ENCODE measurements at places on chromosomes 12 and 14.
A peak's percentile ranks its signal among the peaks of the same experiment; 100 is the strongest.

GRCh38 chr12:7493006-7493405 lies 10.6 kb downstream of the CD163 start:
- no peak for DNase-seq

DNA sequence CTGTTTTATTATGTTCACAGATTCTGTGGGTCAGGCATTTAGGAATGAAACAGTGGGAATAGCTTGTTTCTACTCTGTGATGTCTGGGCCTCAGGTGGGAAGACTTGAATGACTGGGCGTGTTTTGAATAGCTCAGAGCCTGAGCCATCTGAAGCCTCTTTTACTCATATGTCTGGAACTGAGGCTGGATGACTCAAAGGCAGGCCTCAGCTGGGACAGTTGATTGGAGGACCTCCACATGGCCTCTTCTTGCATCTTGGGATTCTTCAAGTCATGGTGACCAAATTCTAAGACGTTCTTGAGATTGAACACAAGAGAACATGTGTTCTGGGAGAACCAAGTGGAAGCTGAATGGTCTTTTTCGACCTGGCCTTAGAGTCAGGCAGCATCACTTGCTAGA lies 45.8 kb upstream of the TBX3 start:
- no peak for DNase-seq

DNA sequence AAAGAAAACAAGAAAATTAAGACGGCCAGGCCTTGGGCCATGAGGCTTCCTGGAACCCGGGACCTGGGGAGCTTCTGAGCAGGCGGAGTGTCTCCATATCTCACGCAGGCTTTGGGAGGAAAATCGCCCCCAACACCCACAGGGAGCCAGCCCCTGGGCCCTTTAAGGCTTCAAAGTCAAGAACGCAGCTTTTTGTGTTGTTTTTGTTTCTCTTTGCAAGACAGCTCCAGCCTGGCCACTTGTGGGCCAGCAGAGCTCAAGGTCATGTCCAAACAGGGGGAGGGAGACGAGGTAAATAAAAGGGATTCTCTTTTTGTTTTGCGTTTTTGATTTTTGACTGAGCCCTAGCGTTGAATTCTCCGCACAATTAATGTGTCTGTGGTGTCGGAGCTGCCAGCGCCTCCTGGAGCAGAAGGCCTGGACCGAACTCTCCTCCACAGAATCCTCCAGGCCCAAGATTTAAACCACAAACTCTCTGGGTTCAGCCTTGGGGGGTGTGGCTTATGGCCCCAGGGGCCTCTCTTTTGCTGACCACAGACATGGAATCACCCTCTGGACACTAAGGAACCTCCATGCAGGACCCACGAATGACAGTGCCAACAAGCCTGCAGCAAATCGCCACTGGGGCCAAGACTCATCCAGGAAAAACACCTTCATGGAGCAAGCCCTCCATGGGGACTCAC lies 8.2 kb downstream of the SCARB1 start:
- DNase-seq = no peak

DNA sequence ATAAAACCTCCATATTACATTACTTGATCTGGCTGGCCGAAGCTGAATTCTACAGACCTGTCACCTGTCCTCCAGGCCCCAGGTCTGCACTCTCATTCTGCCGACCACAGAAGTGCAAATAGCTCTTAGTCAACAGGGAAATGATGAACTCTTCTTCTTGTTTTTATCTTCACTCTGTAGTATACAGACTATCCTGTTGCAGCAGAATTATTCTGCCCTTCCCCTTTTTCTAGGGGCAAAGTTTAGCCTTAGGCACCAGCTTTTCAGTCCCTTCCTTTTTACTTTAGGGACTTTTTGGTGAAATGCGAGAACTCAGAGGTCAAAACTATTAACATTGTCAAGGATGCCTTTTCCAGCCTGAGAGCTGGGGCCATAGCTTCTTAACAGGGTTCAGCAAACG lies 229.6 kb upstream of the EGLN3 start:
- no peak for DNase-seq

DNA sequence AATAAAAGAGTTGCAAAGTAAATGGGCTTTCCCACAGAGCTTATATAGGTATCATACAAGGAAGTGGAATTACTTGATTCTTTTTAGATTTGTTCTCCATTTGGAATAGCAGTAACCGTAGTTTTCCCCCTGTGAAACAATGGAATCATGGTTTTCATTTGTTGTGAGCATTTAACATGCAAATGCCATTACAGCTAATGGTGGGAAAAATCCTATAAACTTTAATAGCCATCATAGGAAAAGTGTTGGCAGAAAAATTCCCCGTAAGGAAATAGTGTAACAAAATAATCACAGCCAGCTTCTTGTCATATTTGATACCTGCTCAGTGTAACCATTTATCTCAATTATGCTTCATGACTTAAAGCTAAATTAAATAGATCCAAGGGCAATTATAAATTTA lies 95.3 kb downstream of the TPH2 start:
- DNase-seq = no peak

DNA sequence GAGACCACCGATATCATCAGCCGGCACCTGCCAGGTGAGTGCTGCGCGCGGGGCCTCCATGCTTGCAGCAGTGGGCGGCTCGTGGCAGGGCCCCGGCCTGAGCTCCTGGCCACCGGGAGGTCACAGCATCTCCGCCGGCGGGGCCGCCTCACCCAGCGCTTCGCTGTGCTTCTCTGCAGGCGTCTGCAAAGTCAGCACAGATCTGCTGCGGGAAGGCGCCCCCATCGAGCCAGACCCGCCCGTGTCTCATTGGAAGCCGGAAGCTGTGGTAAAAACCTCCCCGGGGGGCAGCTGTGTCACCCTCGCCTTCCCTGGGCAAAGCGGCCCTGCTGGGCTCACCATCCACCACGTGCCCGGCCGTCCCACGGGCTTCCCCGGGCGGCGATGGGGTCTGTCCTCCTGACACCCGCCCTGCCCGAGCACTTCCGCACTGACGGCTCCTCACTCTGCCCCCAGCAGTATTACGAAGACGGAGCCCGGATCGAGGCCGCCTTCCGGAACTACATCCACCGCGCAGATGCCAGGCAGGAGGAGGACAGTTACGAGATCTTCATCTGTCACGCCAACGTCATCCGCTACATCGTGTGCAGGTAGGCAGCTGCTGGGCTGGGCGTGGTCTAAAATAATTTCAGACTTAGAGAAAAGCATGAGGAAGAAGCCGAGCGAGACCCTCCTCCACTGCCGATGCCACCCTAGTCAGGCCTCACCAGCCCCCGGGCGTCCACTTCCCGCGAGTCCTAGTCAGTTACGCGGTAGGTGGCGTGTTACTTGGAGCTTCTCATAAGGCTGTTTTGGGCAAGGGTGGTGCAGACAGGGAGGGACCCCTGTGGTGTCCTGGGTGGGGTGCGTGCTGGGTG lies 7.1 kb downstream of the PGAM5 start:
- no peak for DNase-seq

GRCh38 chr14:75185251-75186040 lies 9.0 kb upstream of the TMED10 start:
- no peak for DNase-seq

- no peak for DNase-seq
These were observed 33.5 kb downstream of the MED13L start for GRCh38 chr12:116244001-116244400.

- DNase-seq = no peak
These were observed 6.4 kb downstream of the DPF3 start for GRCh38 chr14:72887514-72887913.

GRCh38 chr12:123344086-123344485 lies 20.6 kb downstream of the SBNO1 start:
- no peak for DNase-seq

DNA sequence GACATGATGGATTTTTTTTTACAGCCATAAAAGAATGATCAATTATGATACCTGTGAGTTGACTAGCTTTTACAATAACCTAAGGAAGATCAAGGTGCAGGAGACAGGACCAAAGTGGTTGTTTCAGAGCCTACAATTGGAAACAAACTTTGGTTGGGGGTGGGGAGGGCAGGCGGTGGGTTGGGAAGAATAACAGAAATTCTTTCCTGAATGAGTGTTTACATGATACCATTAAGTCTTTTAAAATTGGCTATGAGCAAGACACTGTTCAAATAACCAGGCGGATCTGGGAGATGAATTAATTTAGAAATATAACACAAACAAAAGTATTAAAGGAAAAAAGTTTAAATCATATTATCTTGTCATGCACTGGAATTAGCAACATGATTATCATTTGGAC lies 7.2 kb downstream of the NFYB start:
- no peak for DNase-seq

DNA sequence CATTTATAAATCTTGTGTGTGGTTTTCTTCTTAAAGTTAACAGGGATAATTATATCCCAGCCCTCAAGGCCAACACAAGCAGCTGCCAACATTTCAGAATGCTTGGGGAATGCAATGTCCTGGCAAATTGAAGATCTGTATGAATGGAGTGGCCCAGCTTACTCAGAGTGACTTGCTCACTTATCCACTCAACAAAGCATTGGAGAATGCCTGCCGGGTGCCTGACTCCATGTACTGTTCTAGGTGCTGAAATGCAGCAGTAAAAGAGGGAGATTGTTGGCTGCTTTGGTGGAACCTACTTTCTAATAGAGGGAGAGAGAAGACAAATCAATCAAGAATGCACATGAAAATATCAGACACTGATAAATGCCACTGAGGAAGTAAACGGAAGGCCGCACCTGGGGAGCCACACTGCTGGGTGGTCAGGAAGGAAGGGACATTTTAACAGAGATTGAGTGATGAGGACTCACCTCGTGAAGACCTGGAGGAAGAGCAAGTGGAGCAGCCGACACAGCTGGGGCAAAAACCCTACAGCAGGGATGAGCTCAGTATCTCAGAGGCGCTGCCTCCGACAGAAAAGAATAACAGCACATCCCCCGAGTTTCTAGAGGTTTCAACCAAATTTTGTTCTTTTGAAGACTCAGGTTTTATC lies 61.2 kb upstream of the VASH1 start:
- DNase-seq = no peak

DNA sequence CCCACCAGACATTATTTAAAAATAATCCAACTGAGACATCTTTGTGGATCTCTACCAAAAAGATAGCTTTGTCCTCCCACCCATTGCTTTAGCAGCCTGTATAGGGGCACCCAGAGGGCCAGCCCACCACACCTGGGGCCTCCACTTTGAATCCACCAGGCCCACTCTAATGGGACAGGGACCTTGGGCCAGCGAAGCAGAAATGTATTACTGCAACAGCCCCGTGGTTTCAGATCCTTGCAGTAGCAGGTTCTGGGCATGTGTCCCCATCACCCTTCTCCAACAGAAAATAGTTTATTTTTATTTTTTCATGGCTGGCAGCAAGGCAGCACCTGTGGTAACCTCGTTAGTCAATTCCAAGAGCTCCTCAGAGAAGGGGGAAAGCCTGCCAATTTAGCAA lies 218.4 kb downstream of the ZFP36L1 start:
- DNase-seq = no peak

DNA sequence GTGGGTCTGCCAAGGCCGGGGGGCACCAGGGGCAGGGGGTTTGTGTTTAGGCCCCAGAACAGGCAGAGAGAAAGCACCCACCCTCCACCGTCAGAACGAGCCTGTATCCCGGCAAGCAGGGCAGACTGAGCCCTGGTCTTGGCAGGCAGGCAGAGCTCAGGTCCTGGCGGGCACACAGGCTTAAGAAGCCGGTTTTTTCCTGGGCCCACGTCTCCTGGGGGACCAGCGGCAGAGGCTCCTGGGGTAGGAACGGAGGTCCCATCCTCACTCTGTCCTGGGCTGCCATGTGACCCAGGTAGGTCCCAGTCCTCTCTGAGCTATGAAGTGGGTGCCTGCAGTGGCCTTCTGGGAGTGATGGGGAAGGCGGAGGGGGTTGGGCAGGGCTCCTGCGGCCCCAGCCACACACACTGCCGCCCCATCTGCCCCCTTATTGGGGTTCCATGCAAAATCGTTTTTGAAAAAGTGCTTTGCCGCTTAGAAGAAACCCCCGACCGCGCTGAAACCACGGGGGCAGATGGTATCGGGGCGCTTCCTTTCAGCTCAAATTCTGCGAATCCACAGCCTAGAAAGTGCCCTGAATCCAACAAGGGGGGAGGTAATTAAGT lies 24.2 kb downstream of the SH2B3 start:
- DNase-seq = no peak

DNA sequence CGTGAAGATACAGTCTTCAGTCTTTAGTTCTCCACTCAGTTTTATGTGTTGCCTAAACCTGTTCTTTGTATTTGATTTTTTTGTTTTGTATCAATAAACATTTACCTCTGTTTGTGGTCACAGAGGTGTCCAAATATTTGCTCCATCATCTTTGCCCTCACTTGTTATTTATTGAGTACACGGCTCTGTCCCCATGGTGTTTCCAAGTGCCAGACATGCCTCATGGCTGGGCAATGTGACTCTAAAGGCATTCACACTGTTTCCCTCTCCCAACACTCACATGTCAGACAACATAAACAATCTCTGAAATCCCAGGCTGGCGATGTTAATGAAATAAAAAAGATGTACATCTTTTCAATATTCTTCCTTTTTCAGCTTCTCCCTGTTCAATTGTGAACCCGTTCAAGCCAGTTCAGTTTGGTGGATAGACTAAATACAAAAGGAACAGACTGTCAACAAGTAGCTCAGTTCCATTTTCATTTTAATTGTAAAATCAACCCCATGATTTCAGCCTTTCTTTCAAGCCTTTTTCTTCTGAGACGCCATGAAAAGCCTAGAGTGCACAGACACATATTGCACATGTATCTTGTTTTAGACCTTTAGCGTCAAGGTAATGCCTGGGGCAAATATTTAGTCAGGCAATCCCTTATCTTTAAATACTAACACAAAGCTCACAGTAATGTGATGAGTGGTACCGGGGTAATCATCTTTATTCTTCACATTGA lies 680.7 kb downstream of the GALC start:
- no peak for DNase-seq

- peak; percentile 82 for DNase-seq
These were observed 624.2 kb downstream of the DIO2 start for GRCh38 chr14:79586989-79587598.

- DNase-seq = no peak
These were observed 671 bp downstream of the ESYT1 start for GRCh38 chr12:56128670-56129205.

DNA sequence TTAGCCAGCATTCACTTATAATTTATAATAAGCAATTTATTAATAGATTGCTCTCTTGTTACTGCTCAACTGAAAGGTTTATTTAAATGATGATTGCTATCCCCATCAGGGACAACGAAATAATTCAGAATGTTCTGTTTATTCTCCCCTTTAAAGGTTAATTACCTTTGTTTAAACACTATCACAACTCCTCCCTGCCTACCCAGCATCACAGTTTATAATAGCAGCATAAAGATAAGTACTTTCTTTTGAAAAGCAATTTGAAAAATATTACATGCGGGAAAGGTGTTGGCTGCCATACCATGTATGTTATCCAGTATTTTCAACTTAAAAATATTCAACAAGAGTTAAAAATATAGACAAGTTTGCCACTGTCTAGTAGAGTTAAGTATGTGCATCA lies 30.6 kb downstream of the SCAF11 start:
- no peak for DNase-seq

DNA sequence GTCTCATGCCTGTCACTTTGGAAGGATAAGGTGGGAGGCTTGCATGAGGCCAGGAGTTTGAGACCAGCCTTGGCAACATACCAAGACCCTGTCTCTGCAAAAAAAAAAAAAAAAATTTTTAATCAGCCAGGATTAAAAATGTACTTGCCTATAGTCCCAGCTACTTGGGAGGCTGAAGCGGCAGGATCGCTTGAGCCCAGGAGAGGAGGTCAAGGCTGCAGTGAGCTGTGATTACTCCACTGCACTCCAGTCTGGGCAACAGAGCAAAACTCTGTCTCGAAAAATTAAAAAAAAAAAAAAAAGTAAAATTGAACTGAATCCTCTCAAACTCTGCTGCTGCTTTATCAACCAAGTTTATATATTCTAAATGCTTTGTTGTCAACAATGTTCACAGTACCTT lies 128.1 kb upstream of the AEBP2 start:
- DNase-seq = no peak

GRCh38 chr14:70021548-70022220 lies 142.5 kb downstream of the SMOC1 start:
- no peak for DNase-seq

Measured in NCI-H446 treated with DMSO at 0.1 percent for 48 hours (cell line).